ENCODE measurements at places on chromosomes 5 and 9.

DNA sequence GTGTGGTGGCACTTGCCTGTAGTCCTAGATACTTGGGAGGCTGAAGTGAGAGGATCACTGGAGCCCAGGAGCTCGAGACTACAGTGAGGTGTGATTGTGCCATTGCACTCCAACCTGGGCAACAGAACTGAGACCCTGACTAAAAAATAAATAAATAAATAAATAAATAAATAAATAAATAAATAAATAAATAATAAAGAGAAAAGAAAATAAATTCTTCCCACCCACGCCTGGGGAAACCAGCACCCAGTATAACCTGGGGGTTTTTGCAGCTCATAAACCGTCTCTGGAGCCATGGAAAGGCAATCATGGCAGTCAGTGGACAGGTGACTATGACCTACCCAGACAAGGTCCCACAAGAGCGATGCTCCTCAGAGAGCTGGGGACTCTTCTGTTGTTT lies 7.9 kb downstream of the WNT8A start:
- DNase-seq, result no peak

DNA sequence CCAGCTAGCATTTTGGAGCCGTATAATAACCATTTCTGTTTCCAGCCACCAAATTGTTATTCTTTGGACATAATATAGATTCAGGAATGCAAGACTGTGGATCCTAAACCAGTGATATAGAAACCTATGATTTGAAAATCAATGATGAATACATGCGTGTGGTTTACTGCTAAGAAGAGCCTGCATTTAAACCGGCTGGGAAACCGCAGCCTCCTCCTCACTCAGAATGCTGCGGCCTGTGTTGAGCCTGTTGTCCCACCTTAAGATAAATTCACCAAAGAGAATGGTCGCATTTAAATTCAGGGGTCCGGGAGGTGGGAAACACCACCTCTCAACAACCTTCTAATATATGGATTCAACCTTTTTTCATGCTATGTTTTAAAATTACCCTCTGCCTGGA lies 148.0 kb downstream of the MEF2C start:
- DNase-seq, result no peak

DNA sequence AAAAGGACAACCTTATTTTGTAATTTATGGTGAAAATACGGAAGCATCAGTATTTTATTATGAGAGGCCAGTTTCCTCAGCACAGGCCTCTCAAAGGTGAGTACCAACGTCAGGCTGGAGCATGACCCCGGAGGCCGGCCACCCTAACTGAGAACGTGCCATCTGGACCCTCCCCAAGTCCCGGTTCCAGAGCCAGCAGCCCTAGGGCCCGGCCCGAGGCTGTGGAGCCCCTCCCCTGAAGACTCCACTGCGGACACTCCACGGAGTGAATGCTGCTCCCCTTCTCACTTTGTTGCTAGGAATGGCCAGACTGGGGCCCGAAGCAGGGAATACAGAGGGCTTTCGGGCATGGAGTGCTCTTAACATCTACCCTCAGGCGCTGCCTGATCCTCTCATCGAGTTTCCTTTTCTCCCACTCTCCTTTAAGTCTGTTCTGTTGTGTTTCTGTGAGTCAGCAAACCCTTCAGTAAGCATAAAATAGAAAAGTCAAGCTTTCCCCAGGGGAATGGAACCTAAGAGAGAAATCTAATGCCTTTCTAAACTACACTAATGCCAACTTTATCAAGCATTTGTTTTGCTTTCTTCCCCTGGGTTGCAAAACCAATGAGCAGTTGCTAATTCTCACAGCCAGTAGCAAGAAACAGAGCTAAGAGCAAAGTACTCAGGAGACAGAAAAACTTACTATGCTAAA lies 4.5 kb downstream of the BRD9 start:
- no peak for DNase-seq

DNA sequence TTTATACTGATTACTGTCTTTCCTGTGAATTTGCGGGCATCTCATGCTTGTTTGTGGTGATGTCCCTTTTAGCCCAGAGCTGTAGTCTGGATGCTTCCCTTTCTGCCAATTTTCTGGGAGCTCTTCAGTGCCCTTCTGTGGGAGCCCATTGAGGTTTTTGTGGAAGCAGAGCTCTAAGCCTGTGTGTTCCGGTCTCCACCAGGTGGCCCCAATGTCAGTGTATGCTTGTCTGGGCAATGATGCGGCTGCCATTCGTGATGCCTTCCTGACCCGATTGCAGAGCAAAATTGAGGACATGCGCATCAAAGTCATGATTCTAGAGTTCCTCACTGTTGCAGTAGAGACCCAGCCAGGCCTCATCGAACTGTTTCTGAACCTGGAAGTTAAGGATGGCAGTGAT lies 35.1 kb downstream of the SH3GLB2 start:
- no peak for DNase-seq

GRCh38 chr9:126614088-126614454 lies 343 bp downstream of the LMX1B start:
- peak; percentile 29 for DNase-seq

DNA sequence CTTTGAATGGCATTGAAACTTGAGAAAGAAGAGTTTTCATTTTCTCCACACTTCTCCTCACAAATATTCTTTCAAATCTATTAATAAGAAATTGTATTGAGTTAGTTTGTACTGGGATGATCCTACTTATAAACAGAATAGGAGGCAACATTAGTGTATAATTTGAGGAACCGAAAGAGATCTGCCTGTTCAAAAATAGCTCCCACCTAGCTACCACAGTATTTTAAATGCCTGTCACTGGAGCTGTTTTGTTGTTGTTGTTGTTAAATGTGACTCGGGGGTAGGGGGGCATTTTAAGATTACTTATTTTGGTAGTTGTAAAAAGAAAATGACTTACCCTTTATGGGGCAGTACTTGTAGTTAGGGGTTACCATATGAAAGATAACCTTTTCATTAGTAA lies 20.1 kb upstream of the HAPLN1 start:
- DNase-seq, result no peak

DNA sequence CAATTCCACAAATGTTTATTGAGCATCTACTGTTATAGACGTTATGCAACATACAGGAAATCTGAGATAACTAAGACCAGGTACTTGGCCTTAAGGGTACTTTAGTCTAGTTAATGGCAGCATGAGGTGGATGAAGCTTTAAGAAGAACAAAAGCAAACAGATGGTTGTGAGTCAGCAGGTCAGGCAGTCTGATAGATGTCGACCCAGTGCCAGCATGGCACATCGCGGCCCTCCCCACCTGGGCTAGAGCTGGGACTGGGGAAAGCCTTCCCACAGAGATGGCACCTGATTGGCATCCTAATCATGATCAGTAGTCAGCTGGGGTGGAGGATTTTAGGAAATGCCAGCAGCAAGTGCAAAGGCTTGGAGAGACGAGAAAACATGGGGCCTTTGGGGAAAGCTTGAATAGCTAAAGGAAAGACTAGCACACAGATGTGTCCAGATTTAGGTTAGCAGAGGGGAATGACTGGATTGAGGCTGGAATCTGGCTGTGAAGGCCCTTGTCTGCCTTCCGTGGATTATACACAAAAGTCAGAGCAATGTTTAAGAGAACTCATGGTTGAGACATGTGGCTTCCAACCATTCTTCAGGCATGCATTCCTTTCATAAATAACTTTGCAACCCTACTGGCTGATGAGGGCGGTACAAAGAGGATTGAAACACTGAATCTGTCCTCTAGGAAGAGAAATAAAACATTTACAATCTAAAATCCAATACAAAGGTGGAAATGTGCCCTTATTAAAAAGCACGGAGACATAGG lies 395.4 kb upstream of the WWC1 start:
- no peak for DNase-seq

GRCh38 chr5:157801-158200 lies 33.5 kb upstream of the LRRC14B start:
- DNase-seq, result no peak

DNA sequence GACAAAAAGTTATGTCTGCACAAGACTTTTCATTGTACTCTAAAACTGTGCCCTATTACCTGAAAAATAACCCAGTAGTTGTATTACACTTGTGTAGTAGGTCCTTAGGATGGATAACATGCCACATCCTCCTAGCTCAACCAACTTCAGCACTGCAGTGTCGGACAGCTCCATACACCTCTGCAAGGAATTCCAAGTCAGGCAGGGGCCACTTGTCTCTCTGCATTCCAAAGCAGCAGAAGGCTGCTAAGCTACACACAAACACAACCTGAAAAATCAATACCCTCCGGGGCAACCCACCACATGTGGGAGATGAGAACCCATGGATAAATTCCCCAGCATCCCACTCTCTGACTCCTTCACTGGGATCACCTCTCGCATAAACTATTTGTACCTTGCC lies 50.2 kb downstream of the MED10 start:
- no peak for DNase-seq

- DNase-seq, result no peak
Observed at GRCh38 chr5:95836544-95836943, 14.0 kb upstream of the GLRX start.

All from GM12891 (cell line).